ENCODE measurements at places on chromosomes 2 and 18.

GRCh38 chr2:96131813-96132745 is 6.2 kb downstream of the ASTL start:
- DNase-seq: no peak

DNA sequence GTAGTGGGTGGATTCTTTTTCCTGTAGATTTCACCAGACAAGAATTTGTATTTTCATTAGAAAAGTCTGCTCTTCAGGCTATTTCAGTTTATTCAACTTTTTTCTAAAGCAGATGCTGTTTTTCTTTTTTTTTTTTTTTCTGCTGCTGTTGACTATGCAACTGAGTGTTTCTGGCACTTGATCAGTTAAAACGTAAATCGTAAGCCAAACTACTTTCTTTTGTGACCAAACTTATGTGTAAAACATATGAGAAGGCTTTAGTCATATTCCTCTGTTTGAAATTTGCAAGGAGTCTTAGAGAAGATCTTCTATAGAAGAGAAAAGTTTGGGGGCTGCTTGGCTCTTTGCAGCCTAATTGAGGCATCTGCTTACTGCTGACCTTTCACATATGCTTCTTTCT is 170.1 kb downstream of the PARD3B start:
- no peak for DNase-seq

DNA sequence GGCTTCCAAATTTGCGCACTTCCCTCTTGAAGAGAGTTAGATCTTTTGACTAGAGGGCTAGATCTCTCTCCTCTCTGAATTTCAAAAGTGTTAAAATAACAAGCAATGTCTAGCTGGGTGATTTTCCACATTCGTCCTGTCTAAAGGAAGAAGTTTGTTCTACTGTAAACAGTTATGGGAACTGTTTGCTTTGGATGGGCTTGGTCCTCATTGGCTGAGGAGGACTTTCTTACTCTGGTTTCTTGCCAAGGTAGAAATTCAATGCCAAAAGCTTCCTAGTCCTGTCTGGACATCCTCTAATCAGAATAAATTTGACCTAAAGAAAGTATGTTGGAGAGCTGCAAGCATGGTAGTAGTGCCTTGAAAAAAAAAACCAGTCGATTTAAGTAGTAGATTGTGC is 47.4 kb upstream of the RAPH1 start:
- no peak for DNase-seq

DNA sequence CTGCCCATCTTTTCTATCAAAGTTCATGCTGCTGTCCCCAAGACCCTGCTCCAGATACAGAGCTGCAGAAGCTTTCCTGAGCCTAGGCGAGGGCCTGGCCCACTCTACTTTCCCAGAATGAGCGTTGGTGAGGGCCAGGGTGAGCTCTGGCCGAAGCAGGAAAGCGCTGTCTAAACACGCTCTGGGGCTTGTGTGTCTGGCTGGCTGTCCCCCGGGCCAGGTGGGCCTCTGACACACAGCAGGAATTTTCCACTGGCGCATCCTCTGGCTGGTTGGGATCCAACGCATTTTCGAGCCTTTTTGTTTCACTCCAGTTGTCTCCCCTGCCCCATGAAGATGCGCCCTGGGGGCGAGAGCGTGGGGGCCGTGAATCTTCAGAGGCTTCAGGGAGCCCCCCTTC is 17.8 kb upstream of the KCNK3 start:
- DNase-seq: no peak
